ENCODE measurements at places on chromosomes 2 and 18.

DNA sequence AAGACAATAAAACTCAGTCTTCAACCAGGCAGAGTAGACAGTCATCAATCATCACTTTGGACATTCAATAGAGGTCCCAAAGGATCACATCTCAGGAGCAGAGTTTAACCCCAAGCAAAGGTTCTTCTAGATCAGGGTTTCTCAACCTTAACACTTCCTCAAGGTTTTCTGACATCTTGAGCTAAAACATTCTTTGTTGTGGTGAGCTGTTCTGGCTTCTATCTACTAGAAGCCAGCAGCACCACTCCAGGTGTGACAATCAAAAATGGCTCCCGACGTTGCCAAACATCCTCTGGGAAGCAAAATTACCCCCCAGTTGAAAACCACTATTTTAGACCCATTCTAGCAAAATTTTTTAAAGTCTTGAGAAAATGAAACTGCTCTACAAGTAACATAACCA is 22.0 kb downstream of the RTTN start:
- DNase-seq: no peak

DNA sequence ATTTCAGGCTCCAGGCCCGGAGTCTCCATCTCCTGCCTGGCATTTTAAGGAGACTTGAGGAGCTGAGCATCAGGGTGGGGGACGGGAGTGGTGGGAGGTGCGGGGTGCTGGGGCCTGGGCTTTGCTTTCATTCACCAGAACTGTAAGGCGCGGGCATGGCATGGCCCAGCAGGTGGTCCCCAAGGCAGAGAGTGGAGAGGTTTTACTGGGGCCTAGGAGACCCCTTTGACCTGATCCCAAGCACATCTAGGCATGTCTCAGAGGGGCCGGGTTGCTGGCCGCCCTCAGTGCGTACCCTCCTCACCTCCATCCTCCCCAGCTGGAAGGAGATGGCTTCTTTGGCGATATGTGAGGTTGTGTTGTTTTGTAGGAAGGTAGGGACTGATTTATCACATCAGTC is 172.5 kb downstream of the KLHL29 start:
- DNase-seq: no peak

GRCh38 chr2:231673348-231673770 is 35.0 kb upstream of the PTMA start:
- DNase-seq: peak; percentile 74

- DNase-seq: no peak
These were observed 134.8 kb downstream of the EIPR1 start for GRCh38 chr2:3242747-3243369.

GRCh38 chr2:77363277-77363676 is 158.9 kb downstream of the LRRTM4 start:
- no peak for DNase-seq

GRCh38 chr2:67057901-67058703 is 339.0 kb upstream of the ETAA1 start:
- peak; percentile 54 for DNase-seq

DNA sequence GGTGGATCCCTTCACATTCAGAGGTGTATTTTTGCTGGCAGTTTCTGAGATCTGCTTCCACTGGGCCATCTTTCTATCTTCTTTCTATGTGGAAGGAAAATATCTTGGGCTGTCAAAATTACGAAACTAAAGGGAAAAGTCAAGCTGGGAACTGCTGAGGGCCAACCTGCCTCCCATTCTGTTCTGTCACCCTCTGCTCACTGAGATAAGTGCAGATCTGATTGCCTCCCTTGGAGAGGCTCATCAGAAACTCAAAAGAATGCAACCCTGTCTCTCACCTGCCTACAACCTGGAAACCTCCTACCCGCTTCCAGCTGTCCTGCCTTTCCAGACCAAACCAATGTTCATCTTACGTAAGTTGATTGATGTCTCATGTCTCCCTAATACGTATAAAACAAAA is 26.5 kb downstream of the RAX start:
- DNase-seq: no peak

DNA sequence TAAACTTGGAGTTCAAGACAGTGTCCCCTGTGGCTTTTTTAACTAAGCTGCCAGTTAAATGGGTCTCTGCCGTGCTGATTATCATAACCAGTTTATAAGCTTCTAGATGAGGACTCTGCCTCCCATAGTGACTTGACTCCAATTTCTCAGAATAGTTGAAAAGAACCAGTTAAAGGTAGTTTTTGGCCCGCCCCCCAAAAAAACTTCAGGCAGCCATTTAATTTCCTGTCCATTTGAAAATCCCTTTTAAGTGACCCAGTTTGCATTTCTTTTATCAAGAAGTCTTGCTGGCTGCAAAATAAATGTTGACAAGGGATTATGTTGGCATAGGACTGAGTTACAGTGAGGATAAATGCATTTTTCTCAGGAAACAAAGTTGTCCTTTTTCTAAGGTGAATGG is 2.3 kb downstream of the SLC20A1 start:
- DNase-seq: no peak

DNA sequence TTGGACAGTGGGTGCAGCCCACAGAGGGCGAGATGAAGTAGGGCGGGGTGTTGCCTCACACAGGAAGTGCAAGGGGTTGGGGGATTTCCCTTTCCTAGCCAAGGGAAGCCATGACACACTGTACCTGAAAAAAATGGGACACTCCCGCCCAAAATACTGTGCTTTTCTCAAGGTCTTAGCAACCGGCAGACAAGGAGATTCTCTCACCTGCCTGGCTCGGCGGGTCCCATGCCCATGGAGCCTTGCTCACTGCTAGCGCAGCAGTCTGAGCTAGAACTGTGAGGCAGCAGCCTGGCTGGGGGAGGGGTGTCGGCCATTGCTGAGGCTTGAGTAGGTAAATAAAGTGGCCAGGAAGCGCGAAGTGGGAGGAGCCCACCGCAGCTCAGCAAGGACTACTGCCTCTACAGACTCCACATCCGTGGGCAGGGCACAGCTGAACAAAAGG is 244.7 kb downstream of the NBAS start:
- DNase-seq: no peak
